ENCODE measurements at places on chromosomes 11 and 22. TPM values are rescaled to one million over a fixed set of nuclear protein-coding genes. Genes with fewer than 3 reads are reported as not detected.

ZNF214 gene
- total RNA-seq = 0.85 TPM

BCO2 gene
- 0.69 TPM for total RNA-seq

SOX6 gene
- 9.8 TPM for total RNA-seq

OR2AG2 gene
- total RNA-seq = 0.15 TPM

ACR gene
- not detected for total RNA-seq

OR10S1 gene
- total RNA-seq = not detected

All from HFFc6 (cell line).